ENCODE measurements at places on chromosomes 6 and 20. TPM values are rescaled to one million over a fixed set of nuclear protein-coding genes. Genes with fewer than 3 reads are reported as not detected.

The UNC5CL gene
- total RNA-seq: 2.3 TPM

The TSBP1 gene
- total RNA-seq: not detected

The PMEPA1 gene
- total RNA-seq: 0.76 TPM

The LGSN gene
- 0.15 TPM for total RNA-seq

The AIF1 gene
- total RNA-seq: 11.7 TPM

The C6orf15 gene
- total RNA-seq: not detected

The EBF4 gene
- total RNA-seq: 2.9 TPM

The GPX6 gene
- not detected for total RNA-seq

The GOPC gene
- total RNA-seq: 23.9 TPM

The ISM1 gene
- not detected for total RNA-seq

The RAET1E gene
- total RNA-seq: not detected

The NR2E1 gene
- total RNA-seq: not detected

The HSPA12B gene
- 0.08 TPM for total RNA-seq

The PARD6B gene
- total RNA-seq: 6.2 TPM

The NRN1 gene
- total RNA-seq: 4.1 TPM

The RAD21L1 gene
- not detected for total RNA-seq

The HLA-C gene
- total RNA-seq: 1,690 TPM

The ARG1 gene
- not detected for total RNA-seq

The SNAP91 gene
- not detected for total RNA-seq

The SMLR1 gene
- not detected for total RNA-seq

The PROKR2 gene
- not detected for total RNA-seq

The OOEP gene
- 0.33 TPM for total RNA-seq

The DOK5 gene
- total RNA-seq: not detected

The LY6G6F gene
- total RNA-seq: not detected

The FERMT1 gene
- not detected for total RNA-seq

The RSPH4A gene
- total RNA-seq: 0.15 TPM

The LHFPL5 gene
- not detected for total RNA-seq

The OR12D3 gene
- not detected for total RNA-seq

The DDO gene
- not detected for total RNA-seq

The THBS2 gene
- not detected for total RNA-seq

The HDDC2 gene
- 47.3 TPM for total RNA-seq

The BNIP5 gene
- not detected for total RNA-seq

The UBD gene
- total RNA-seq: 0.40 TPM

The CDKAL1 gene
- 23.0 TPM for total RNA-seq

The DNAH8 gene
- 0.05 TPM for total RNA-seq

The FHL5 gene
- total RNA-seq: not detected

The ANGPT4 gene
- total RNA-seq: not detected

The LAMP5 gene
- not detected for total RNA-seq

The NFS1 gene
- 30.8 TPM for total RNA-seq

The LPA gene
- not detected for total RNA-seq

The RNF182 gene
- not detected for total RNA-seq

The NFKBIE gene
- 21.7 TPM for total RNA-seq

The CLVS2 gene
- total RNA-seq: not detected

The IL17A gene
- total RNA-seq: 5.5 TPM
